T1000 (cell line): ENCODE measurements at places on chromosomes 7 and 10.

GRCh38 chr7:9391984-9392383 lies 958.6 kb downstream of the NXPH1 start:
- no peak for DNase-seq

GRCh38 chr7:19066170-19066569 lies 51.3 kb downstream of the TWIST1 start:
- no peak for DNase-seq

GRCh38 chr7:92613720-92614119 lies 23.5 kb upstream of the FAM133B start:
- DNase-seq, result no peak

GRCh38 chr7:41822259-41822817 lies 119.4 kb upstream of the INHBA start:
- DNase-seq, result no peak

GRCh38 chr7:105596866-105597265 lies 15.6 kb upstream of the EFCAB10 start:
- no peak for DNase-seq

DNA sequence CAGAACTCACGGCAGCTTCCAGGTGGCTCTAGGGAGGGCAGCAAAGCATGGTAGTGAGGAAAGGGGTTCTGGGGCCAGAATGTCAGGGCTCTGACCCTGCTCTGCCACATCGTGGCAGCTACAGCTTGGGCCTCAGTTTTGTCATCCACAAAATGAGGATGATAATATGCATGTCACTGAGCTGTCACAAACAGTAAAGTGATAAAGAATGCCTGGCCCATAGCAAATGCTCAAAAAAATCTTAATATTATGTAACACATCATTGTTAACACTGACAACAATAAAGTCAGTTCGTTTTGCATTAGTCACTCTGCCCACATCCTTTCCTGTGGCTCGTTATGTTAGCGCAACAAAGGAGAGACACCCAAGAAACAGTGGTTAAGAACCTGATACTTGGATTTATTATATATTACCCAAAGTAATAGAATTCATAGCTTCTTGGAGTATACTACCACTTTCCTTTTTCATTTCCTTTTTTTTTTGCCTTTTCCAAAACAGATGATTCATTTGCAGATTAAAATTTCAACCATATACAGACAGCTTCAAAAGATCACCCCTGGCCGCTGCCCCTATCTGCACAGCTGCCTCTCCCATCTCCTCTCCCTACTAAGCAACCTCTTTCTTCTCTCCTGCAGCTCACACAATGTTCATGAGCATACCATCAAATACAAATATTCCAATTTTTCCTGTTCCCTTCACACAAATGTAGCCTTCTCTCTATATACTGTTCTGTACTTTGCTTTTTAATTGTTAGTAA lies 45.5 kb upstream of the DDC start:
- no peak for DNase-seq

DNA sequence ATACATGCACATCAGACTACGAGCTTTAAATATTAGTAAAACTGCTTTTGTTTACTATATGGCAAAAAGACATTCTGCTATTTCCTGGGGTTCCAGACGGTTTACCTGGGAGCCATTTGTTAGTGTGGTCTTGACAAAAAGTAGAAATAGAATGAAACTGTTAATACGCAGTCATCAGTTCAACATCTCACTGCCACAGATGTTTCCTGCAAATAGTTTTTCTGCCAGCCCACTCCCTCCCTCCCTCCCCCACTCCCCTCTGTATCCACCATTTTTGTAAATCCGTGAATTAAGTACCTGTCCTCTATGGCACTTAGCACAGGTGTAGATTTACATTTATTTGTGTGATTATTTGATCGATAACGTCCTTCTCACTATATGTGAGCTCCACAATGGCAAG lies 74.6 kb upstream of the TPK1 start:
- DNase-seq, result no peak

GRCh38 chr7:20232848-20233247 lies 15.7 kb upstream of the MACC1 start:
- no peak for DNase-seq

DNA sequence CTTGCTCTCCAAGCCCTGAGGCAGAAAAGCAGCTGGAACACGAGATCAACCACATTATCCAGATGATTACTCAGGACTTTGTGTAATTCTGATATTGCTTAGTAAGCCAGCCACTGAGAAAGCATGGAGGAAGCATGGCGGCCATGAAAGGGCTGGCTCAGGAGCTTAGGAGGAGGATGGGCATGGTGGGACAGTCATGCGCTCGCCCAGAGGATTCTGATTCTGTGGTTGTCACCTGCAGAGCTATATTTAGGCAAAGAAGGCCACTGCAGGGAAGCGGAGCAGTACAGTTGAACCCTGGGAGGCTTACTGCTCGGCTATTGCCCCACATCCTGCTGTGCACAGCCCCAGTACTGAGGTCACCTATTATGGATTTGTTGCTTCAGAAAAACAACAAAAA lies 128.8 kb upstream of the DNAJB12 start:
- DNase-seq, result no peak

GRCh38 chr10:121974019-121974534 lies 940 bp downstream of the NSMCE4A start:
- no peak for DNase-seq

- DNase-seq, result no peak
Measured at GRCh38 chr7:94206295-94206694, 188.4 kb upstream of the COL1A2 start.

DNA sequence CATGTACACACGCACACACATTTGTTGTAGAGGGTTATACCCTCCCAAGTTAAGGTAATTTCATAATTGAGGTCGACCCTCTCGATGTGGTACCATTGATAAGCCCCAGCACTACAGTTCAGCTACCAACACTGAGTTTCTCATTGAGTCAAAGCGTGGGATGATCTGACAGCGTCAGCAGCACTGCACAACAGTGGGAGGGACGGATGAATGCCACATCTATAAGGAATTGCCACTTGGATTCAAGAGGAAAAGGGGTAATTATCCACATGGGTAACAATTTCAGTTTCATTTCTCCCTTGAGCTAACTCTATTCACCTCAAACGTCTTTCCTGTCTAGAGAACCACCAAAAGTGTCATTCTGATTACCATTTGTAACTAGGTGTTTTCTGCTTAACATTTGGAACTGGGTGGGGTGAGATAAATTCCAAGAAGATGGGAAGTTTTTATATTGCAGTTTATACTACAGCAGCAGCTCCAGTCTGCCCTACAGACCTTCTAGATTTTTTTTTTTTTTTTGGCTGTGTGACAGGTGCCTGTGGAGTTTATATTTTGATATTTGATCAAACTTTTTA lies 342.9 kb downstream of the AUTS2 start:
- DNase-seq, result no peak

- DNase-seq, result no peak
Measured at GRCh38 chr10:132848951-132849545, 63.1 kb upstream of the NKX6-2 start.

DNA sequence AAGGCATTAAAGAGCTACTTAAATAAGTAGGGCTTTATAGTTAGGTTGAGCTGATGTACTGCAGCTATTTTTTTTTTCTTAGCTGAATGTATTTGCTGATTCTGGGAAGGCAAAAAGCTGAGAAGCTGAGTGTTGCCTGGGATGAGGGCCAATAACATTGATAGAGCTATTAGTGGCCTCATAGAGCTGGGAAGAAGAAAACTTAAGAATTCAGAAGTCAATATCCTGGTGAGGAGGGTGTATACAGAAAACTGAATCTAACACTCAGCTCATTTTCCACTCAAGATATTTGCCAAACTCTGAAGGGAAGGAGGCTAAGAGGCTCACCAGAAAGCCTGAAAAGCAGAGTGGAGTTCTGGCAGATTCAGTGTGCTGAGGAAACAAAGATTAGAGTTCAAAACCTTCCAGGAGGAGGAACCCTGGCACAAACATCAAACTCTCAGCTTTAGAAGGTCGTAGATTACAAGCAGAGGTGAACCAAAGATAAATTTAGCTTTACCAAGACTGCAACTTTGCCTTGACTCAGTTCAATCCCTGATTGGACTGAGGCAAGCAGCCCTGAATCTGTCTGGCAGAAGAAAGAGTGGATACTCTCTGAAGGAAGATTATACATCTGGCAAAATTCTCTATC lies 11.3 kb downstream of the PPP1R3C start:
- DNase-seq, result no peak

DNA sequence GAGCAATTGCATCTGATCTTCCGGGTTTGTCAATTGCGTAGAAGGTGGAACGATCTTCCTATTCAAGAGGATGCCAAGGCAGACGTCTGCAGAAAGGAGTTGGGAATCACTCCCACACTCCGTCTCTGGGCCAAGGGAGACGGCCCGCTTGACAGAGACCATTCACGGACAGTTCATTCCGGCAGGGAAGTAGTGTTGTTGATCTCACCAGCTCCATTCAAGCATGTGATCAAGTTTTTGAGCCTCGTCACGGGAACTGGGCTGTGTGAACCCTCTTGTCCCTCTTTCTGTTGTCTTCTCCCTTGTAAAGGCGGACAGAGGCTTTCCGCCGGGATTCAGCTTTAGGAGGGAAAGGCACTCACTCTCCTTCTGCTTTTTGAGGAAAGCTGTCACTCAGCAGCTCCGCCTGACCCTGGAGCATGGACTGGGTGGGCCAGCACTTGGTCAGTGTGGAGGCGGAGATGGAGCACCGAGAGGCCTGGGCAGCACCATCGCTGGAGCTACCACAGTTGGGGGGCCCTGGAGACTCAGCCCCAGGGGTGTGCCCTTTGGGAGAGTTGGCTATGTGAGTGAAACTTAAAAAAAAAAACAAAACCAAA lies 44.9 kb downstream of the SPDYE5 start:
- no peak for DNase-seq

- no peak for DNase-seq
Measured at GRCh38 chr7:127413962-127414361, 21.5 kb upstream of the ZNF800 start.

- no peak for DNase-seq
Measured at GRCh38 chr10:91164520-91165065, 55.9 kb upstream of the PCGF5 start.

DNA sequence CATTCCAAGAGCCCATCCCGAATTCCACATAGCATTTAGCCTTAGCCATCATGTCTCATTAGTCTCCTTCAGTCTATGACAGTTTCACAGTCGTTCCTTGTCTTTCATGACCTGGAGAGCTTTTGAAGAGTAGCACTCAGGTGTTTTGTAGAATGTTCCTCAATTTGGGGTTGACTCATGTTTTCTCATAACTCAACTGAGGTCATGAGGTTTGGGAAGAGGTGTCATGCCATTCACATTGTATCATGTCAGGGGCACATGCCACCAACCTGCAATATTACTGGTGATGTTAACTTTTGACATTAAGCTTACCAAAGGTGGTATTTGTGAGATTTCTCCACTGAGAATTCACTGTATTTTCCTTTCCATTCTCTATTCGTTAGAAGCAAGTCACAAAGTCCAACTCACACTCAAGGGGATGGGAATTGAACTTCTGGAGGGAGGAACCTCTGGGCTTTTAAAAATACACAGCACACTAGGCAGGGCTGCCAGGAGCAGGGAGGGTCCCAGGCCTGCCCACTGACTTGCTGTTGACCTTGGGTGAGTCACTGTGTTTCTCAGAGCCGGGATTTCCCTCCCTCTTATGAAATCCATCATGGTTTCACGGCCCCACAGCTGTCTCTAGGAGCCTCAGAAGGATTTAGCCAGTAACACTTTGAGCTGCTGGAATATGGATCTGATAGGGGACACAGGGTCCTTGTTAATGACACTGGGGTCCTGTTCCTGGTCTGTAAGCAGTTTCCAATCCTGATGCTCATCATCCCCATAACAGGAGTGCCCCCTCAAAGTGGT lies 74.4 kb upstream of the TCF7L2 start:
- no peak for DNase-seq

DNA sequence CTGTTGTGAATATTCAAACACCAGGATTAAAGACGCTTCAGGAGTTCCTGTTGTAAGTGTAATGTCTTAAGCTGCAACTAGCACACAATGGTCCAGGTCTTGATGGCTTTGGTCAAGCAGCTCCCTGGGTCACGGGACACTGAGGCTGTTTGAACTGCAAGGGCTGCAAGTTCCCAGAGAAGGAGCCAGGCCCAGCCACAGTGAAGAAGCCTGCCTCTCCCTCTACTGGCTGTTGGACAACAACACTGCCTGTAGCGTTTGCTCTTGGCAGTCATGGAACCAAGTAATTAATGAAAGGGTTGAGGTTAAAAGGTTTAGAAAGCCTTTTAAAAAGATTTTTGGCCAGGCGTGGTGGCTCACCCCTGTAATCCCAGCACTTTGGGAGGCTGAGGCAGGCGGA lies 31.9 kb upstream of the GUSB start:
- no peak for DNase-seq

DNA sequence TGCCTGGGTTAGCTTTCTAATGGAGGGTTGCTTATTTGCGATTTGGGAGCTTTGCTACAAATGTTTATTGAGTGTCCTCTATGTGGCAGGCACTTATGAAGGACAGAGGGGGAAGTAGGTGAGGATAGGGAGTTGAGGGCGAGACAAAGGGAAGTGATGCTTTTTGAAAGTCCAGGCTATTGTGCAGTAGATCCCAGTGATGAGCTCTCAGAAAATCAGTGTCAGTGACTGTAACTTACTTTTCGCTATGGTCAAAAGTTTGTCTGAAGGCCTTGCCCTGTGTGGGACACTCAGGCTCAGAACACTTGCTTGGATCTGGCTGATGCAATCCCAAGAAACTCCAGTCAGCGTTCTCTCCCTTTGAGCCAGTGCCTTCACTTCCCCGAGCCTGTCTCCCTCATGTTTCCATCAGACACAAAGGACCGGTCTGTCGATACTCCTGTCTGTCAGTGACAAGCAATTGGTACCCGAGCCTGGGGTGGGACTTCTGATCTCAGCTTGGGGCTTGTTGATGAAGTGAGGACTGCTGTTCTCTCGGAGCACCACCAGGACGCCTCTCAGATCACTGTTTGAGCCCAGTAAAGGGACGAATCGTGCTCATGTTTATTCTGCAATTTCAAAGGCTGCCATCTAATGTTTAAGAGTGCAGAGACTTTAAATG lies 63.1 kb upstream of the SORCS3 start:
- DNase-seq, result no peak

DNA sequence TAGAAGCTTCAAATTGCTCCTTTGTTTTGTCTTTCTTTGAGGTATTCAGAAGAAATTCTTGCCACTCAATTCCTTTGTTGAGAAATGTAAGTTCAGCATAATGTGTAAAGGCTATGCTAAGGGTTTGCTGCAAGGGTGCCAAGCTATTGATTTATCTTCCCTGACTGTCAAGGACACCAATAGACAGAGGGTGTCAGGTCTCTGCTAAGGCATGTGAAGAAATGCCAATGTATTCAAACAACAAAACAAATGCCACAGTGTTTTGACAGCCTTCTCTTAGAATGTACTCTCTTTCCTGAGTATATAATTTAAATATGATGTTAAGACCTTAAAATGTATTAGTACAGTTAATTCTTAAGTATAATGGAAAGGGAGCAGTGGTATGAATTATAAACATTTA lies 62.4 kb downstream of the LRGUK start:
- DNase-seq, result no peak

DNA sequence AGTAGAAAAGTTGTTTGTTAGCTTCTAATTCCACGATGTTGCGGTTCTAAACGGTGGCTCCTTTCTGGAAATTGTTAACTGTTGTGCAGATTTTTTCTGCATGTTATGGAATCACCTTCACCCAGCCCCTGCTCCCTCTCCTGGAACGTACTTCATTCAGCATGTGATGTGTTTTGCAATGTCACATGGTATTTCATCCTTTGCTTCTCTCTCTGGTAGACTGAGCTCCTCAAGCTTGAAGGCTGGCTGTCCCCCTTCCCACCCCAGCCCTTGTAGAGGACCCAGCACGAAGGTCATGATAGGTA lies 4.4 kb downstream of the PPP2R2D start:
- no peak for DNase-seq
